ENCODE measurements at places on chromosomes 12 and 14.

GRCh38 chr12:3962631-3963483 lies 89.7 kb upstream of the PARP11 start:
- DNase-seq = no peak

DNA sequence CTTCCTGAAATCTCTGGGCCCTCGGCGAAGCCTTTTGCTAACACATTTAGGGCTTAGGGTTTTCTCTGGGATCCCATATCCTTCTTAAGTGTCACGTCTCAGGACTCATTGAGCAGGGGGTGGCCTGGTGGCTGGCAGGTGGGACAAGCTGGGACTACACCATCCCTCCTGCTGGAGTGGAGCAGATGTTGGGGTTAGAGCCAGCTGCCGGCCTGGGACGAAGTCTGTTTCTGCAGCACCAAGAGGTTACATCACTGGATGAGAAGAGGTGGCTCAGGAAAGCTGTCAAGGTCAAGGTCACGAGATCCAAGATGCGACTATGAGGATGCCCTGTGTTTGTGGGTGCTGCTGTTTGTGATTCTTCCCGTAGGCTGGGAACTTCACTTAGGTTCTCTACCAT lies 16.3 kb downstream of the SMCO2 start:
- no peak for DNase-seq

GRCh38 chr12:674272-674781 lies 11.1 kb upstream of the NINJ2 start:
- DNase-seq = no peak

DNA sequence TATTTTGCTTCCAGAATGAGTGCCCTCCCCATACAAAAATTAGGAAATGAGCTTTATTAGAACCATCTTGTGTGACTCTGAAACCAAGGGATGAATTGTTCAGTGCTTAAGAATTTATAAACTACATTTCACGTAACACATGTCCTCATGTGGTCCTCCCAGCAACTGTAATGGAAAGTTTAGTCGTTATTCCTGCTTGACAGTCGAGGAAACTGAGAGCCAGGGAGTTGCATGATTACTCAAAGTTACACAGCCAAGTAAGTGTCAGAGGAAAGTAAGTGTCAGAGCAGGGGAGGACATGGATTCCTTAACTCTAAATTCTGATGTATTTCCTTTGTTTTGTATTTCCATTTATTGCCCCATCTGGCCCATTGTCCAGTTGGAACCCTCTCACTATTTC lies 453.9 kb downstream of the FUT8 start:
- DNase-seq = no peak

DNA sequence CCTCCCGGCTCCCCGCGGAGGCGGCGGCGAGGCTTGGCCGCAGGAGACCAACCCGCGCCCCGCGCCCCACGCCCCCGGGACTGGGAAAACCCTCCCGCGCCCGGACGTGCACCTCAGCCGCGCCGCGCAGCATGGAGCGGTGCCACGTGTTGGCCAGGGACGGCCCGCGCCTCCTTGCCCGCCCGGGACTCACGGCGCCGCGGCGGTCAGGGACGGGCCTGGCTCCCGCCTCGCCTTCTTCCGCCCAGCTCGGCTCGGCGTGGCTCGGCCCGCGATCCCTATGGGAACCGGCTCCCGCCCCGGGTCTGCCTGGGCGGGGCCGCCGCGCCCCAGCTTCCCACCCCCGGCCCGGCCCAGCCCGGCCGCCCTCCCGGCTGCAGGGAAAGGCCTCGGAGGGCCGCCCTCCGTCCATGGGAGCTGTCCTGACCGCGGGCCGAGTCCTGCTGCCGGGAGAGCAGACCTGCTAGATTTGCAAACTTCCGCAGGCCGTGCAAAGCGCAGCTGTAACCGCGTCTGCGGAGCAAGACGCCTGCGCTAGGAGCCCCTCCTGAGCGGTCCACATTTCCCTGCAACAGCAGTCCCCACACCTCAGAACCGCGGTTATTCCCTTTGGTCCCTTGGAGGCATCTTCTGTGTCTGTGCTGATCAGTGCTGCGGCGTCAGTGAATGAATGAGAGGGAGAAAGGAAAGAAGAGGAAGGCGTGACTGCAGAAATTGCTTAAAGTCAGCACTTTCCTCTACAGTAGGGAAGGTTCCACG lies at the start of gene CDKL1:
CDKL1 (minus strand) TSS at position 251 of the 759 bp plus-strand sequence. CDS start 1,013 bp downstream, outside the sequence.
- DNase-seq = peak; percentile 38

DNA sequence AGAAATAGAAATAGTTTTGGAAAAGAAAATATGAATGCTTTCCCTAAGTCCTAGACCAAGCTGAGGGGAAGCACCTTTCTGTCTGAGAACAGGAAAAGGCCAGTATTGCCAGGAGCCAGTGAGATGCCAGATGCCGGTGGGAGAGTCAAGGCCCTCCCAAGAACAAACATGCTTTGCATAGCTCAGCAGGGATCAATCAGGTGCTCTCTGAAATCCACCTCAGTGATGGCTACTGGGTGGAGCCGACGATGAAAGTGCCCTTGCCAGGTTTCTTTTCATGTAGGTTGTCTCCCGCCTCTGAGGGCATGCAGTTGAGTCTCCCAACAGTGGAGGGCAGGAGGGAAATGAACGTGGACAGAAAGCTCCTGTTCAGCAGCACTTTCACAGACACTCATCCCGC lies 28.3 kb downstream of the DEGS2 start:
- peak; percentile 12 for DNase-seq

GRCh38 chr14:24972844-24973243 lies 77.1 kb downstream of the STXBP6 start:
- DNase-seq = no peak

- DNase-seq = no peak
Observed at GRCh38 chr12:67929384-67929772, 59.9 kb upstream of the IFNG-AS1 start.

GRCh38 chr14:74979029-74979428 lies 23.6 kb upstream of the PGF start:
- no peak for DNase-seq

DNA sequence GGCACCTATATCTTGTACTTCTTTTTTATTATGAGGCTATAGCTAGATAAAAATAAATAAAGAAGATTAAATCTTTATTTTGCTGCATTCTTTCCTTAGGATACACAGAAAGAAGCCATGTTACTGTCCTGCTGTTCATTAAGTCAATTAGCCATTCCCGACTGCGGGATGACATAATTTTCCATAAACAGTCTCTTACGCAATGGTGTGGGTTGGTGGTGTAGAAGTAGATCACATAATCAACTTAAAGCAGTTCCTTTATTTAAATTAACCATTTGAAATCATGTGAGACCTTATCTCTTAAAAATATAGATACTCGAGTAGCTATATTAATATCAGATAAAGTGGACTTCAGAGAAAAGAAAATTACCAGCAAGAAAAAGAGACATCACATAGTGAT lies 40.2 kb downstream of the TAOK3 start:
- DNase-seq = no peak

DNA sequence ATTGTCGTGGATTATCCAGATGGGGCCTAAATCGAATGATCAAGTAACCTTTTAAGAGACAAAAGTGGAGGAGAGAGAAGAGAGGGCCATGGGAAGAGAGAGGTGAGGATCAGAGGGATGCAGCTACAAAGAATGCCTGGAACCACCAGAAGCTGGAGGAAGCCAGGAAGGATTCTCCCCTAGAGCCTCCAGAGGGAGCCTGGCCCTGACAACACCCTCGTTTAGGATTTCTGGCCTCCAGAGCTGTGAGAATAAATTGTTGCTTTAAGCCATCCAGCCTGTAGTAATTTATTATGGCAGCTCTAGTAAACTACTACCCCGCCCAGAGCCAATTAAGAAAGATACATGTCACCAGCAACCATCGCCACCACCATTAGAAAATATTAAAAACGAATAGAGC lies 46.2 kb upstream of the GSC start:
- no peak for DNase-seq

DNA sequence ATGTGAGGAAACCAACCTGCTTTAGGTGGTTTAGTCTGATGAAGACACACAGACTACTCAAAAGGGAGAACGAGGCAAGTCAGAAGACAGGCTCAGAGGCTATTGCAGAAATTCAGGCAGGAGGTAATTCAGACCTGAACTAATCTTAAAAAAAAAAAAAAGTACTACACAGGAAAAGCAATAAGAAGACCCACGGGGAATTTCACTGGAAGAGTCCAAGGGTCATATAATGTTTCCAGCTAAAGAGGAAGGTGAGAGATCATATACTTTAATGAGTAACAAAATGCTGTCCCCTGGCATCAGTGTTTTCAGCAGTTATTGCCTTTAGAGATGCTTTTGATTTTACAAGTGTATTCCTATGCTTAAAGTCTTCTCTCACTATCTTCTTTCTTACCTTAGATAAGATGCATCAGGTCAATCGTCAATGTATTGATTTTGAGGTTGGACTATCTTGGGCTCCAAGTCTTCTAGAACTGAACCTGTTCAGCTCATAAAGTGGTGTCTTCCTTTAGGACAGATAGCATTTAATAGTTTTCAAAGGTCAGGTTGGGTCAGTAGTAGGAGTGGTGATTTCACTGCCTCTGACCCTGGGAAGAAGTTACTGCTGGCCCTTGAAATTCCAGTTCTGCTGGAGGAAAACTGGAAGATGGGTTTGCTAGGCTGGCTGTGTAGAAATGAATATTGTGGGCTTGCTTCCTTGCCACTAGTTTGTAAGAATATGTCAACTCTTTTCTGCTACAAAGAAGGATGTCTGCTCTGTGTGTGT lies 60.0 kb downstream of the FAR2 start:
- DNase-seq = no peak

DNA sequence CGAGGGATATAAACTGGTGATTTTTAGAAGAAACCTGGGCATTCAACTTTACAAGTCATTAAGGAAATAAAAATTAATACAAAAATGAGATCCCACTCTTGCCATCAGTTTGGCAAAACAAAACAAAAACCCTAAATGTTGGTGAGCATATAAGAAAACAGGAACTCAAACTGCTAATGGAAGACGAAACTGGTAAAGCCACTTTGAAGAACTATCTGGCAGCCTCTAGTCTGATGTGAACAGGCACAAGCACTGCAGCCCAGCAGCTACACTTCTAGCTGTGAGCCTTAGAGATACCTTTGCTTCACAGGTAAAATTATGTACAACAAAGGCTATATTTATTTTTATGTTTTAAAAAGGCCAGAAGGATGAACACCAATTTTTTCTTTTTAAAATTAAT lies 459.6 kb downstream of the ZFP36L1 start:
- no peak for DNase-seq

- DNase-seq = no peak
Observed at GRCh38 chr12:57552306-57552651, 2.4 kb downstream of the KIF5A start.

DNA sequence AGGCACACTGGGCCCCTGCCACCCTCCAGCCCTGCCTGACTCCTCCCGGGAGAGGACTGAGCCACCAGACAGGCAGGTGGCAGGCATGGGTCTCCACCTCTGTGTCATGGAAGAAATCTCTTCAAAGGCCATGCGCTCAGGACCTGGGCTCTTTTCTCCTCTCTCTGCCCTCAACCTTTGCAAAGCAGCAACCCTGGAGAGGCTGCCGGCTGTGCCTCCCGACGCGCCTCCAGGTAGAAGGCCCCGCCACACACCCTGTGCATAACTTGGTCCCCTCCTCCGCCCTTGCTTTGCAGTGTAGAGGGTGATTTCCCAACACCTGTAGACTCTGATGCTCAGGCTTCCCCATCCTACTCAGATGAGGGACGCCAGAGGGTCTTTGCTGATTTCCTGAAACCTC lies 28.2 kb upstream of the TMEM179 start:
- no peak for DNase-seq

- DNase-seq = no peak
Observed at GRCh38 chr12:109281452-109281851, 27.6 kb downstream of the FOXN4 start.

DNA sequence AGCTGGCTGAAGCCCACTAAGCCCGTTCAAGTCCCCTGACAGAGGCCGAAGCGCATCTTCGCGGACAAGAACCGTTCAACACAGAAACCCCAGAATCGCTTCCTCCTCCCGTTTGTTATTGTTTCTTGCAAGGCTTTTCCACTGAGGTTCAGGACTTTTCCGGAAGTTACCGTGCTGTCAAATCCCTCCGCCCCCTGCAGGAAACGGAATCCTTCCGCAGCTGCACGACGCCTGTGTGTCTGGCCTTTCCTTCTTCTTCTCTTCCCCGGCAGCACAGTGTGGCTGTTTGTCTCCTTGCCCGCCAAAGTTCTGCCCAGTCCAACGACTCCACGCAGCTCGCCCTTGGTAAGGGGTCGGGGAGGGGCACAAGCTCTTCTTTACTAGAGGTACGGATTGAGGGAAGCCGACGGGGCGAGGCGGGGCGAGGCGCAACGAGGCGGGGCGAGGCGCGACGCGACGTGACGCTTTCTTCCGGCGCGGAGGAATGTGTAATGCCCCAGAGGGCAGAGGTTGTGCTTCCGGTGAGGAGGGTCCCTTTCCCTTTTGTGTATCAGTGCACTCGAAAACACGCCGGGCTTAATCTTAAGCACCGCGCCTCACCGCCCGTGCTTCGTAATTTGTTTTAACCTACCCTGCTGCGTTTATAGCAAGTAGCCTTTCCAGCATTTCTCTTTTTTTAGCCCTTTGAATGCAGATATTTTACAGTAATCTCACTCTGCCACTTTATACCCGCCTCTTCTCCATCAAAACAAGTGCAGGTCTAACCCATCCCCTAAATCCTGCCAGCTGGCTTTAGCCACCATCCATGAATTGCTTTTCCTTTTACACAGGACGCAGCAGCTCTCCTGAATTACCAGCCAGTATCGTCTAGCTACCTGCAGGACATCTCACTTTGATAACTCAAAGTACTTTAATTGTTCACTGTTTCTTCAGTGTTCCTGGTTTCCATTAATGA lies at the start of gene KDM5A:
KDM5A (minus strand) TSS at position 179 of the 955 bp plus-strand sequence. CDS start 229 bp downstream, outside the sequence.
- DNase-seq = peak; percentile 78

DNA sequence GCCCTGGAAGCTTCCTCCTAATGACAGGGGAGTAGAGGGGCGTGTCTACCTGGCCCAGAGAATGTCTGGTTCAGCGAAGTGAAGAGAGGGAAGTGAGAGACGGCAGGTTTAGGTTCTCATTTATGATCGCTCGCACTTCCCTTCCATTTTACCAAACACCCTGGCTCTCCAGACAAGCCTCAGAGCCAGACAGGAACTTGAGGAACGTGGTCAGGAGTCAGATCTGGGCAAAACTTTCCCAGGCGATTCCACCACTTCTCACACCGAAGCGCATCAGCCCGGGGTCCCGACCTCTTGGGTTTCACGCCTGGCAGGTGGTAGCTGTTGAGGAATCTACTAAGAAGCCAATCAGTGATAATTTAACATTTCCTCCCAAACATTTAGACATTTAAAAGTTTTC lies 21.3 kb downstream of the ACTN1 start:
- no peak for DNase-seq

Data from iPS DF 19.7 (cell line).